ENCODE measurements at places on chromosomes 3 and 15.

GRCh38 chr3:164791263-164791662 is 287.0 kb downstream of the SI start:
- DNase-seq: no peak

- DNase-seq: no peak
Observed at GRCh38 chr15:68372291-68372811, 59.6 kb downstream of the ITGA11 start.

- no peak for DNase-seq
Observed at GRCh38 chr15:45594319-45594718, 7.1 kb downstream of the BLOC1S6 start.

GRCh38 chr3:190074817-190075216 is 45.9 kb downstream of the P3H2 start:
- DNase-seq: no peak

DNA sequence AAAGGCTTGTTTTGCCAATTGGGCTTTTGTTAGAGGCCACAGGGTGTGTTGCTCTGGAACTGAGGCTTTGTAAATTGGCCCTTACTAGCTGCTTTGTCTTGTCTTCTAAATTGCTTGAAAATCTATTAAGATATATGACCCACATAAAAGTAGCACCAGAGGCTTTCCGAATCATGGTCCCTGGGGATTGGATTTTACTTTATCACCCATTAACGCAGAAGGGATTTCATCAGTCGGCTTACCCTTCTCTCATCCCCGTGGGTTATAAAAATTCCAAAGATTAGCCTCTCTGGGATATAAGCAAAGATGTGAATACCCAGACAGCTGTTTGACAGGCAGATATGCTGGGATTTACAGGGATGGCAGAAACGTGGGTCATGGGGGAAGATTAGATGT is 98.3 kb upstream of the CHL1 start:
- no peak for DNase-seq

GRCh38 chr3:141050576-141051442 is at the start of gene SPSB4:
SPSB4 (plus strand) TSS chr3:141051347; CDS start chr3:141066105, 14,758 bp downstream.
- peak; percentile 77 for DNase-seq

DNA sequence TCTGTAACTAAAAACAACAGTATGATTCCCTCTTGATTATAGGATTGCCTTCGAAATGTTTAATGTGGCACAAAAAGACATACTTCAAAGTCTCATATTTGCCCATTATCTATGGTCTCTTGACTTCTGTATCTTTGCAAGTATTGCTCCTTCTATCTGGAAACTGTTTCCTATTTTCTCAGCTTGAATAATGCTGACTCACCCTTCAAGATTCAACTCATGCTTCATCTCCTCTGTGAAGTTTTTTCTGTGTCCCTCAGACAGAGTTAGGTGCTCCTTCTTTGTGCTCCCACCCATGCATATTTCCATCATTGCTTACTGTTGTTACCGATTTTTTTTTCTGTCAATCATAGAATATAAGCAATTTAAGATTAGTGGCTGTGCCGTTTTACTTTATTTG is 192.8 kb upstream of the ROBO1 start:
- DNase-seq: no peak

DNA sequence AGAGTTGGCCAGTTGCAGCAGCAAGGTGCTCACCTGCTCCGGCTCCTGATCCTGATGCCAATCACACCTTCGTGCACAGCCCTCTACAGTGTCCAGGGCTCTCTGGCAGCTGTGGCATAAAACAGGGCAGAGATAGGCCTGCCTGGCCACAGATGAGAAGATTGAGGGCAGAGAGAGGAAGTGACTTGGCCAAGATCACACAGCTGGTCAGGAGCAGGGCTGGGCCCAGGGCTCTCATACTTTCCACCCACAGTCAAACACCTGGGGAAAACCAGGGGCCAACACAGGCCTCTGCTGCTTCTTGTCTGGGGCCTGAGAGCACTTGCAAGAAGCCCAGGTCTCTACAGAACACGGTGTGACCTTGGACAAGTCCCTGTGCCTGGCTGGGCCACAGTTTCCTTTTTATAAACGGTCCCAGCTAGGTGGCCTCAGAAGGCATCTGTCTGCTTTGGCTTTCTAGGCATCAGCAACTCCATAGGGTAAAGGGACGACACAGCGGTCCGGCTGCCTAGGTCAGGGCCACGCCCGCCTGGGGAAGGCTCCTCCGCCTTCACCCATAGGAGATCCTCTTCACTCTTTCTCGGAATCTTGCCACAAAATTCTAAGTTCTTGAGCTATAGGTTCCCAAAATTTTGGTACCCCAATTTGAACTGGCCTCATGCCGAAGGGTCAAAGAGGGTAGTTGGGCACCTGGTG is 3.1 kb downstream of the ATP2B2 start:
- DNase-seq: no peak

DNA sequence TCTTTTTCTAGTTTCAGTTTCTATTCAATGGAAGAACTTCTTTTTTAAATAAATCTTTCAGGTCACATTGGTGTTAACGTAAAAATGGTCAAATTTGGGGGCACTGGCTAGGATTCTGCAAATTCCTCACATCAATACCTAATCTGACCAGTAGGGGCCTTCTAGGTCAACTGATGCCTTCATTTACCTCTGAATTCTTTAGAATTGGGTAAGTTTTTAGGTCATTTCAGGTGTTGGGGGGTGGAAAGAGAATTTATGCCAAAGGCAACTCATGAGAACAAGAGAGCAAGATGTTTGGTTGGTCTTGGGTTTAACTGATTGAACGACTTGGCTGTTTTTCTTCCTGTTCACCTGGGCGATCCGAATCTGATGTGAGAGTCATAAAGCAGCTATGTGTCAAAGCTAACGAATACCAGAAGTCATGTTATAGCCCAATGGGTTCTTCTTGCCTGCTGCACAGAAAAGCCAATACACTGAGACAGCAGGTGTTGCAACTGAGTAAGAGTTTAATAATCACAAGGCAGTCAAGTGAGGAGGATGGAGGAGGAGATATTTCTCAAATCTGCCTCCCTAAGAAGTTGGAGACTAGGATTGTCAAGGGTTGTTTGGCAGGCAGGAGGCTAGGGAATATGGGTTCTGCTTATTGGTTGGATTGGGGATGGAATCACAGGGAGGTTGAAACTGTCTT is 15.3 kb downstream of the LRRC49 start:
- DNase-seq: no peak

DNA sequence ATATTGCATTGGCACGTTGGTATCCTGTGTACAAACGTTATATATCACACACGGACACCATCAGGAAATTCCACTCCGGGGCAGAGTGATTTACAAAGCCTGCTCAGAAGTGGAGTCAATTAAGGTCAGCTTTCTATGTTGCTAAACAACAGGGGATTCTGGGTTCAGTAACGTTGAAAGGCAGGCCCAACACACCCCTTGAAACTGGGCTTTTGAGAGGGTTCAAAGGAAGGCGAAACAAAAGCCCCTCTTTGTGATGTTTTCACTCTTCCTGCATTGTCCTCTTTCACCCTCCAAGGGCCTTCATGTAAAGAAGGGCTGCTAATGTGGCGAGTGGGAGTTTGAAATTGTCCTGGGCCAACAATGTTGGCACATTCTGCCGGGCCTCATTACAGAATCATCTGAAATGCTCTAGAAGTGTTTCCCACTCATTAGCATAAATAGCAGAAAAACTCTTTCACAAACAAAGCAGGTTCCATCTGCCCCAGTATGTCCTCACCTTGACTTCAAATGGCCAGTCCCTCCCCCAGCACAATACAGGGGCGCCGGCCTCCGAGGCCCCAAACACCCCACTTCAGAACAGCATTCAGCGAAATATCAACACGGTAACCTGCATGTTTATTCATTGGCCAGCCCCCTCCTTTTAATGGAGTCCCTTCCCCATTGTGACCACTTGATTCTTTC is 76.4 kb downstream of the HES1 start:
- DNase-seq: no peak

DNA sequence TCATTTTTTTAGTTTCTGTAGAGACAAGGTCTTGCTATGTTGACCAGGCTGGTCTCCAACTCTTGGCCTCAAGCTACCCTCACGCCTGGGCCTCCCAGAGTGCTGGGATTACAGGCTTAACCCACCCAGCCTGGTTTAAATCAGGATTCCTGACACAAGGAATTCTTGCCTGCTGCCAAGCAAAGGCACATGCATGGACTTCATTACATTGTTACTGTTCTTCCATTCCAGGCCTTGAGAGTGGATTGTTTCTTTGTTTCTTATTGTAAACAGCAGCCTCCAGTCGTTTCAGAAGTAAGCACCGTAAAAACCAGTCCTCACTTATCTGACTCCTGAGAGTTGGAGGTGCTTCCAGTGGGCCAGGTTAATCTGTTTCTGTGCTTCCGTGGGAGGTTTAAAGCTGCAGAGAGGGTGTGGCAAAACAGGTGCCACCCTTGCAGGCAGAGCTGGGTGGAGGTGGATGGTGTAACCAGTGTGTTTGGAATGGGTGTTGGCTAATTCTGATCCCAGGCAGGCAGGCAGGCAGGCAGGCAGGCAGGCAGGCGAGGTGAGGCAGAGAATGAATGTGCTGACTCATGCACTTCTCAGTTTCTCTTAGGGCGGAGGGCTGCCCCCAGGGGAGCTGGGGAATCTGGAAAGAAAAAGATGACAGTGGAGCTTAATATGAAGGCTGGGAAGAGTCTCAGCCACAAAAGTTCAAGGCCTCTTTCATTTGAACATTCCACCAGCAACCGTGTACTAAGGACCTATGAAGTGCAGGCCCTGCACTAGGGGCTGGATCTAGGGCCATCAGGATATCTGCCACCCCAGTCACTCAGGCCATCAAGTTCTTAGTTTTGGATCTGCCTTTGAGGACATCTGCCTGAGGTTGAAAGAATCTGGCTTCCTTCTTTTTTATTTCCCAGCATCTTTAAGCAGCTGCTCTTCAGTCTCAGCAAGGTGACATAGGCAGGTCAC is 37.0 kb upstream of the CDCP1 start:
- no peak for DNase-seq

DNA sequence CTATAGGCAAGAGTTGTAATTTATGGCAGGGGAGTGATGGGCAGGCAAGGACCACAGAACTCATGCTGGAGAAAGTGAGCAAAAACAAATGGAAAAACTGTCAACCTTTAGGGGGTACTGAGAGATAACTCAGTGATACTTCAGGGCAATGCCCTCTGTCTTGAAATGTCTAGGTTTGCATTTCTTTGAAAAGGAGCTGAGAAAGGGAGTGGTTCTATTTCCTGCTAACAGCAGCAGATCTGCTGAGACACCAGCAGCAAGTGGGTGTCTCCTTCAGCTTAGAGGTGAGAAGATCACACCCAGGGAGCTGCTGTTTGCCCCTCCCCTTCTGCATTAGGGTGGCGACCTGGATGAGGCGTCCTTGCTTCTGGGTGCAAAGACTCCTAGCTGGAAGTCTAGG is 42.3 kb upstream of the XIRP1 start:
- DNase-seq: no peak

- DNase-seq: no peak
Observed at GRCh38 chr3:52813810-52814209, 16.7 kb downstream of the ITIH4 start.
